ENCODE measurements at places on chromosomes 4 and X.

GRCh38 chrX:18630934-18631333 is 41.0 kb downstream of the RS1 start:
- no peak for DNase-seq

GRCh38 chr4:146104541-146104940 is 71.0 kb upstream of the LSM6 start:
- DNase-seq, result no peak

DNA sequence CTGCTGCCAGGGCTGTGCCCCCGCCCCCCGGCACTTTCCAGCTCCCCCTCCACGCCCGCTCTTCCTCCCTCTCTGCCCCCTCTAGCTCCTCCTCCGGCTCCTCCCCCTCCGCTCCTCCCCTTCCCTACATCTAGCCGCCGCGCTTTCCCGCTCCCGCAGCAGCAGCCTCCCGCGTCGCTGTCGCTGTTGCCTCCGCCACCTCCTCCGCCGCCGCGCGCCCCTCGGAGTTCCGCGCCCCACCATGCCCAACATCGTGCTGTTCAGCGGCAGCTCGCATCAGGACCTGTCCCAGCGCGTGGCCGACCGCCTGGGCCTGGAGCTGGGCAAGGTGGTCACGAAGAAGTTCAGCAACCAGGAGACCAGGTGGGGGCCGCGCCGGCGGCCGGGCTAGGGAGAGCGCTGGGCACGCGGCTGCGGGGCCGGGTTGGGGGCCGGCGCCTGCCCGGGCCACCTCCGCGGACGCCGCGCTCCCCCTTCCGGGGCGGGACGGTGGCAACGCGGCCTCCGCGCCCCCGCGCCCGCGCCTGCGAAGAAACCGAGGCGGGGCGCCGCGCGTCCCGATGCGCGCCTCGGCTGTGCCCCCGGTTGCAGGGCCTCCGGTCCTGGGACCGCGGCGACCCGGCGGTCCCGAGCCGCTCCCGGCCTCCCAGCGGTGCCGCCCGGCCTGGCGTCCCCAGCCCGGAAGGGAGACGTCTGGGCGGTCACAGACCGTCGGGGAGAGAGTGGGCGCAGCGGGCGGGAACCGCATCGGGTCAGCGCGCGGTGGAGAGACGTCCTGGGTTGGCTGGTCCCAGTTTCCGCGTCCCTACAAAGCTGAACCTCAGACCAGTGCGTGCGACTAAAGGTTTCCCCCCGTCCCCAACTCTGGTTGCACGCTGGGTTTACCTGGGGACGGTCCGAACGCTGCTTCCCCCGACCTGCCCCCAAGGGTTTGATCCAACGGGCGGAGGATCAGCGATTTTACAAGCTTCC is at the start of gene PRPS2:
Gene PRPS2, plus strand, starts transcription at position 156 of the 972 bp plus-strand sequence. Its CDS starts 86 bp downstream, at position 242.
- DNase-seq, result peak; percentile 84

GRCh38 chrX:78573630-78574029 is 85.5 kb downstream of the RTL3 start:
- DNase-seq, result no peak

DNA sequence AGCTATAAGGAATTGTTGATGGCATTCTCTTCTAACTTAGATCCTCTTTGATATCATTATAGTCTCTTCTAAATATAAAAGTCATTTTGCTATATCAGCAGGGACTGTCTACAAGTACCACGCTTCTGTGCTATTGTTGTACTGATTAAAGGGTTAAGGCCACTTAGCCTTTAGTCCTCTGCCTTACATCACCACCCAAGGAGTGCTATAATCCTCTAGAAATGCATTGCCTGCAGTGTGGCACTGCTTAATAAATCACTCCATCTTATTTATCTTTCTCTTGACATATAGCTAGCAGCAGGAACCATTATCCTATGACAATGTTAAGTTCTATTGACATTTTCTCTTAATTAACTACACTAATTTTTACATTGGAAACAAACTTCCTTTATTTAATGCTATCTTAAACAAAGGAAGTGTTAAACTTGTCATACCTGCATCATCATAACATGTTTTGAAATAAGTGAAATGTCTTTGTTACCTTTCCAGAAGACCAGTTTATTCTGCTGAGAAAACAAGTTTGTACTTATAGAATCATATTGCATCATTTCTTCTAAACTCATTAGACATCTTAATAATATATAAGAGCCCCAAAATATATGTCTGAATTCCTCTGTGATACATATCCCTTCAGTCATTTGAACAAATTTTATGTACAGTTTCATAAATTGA is 360.9 kb upstream of the ATOH1 start:
- DNase-seq, result no peak

- DNase-seq, result no peak
These were observed 14.5 kb upstream of the LNX1 start for GRCh38 chr4:53605783-53606182.

GRCh38 chr4:138595731-138596460 is 353.7 kb upstream of the SLC7A11 start:
- no peak for DNase-seq

DNA sequence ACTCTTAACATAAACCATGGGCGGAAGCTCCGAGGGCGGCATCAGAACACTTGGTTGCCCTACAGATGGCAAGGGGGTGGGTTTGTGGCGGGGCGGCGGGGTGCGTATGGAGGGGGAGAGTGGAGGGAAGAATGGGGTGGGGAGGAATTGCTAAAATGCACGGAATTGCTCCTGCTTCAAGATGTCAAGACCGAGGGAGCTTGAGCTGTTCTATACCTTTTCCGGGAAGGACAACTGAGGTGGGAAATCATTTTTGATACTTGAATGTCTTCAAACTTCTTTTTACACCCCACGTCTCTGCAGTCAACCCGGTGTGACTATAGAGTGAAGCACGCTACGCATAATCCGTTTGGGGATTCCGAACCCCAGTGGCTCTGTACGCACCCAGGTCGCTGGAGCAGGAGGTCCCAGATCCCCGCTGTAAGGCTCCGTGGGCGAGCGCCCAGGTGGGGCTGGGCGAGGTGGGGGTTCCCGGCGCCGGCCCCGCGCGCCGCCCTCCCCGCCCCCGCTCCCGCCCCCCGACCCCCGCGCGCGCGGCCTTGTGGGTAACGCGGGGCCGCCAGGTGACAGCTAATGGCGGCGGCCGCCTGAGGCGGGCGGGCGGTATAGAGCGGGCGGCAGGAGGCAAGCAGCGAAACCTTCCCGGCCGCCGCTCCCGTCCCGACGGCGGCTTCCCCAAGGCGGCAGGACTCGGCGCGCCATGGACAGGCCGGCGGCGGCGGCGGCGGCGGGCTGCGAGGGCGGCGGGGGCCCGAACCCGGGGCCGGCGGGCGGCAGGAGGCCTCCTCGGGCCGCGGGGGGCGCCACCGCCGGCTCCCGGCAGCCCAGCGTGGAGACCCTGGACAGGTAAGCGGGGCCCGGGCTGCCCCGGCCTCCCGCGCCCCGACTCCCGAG is at the start of gene MTMR1:
Gene MTMR1, plus strand, starts transcription at position 566 of the 894 bp plus-strand sequence. Its CDS starts 135 bp downstream, at position 701.
- peak; percentile 60 for DNase-seq

- no peak for DNase-seq
These were observed 12.7 kb upstream of the SPIN4 start for GRCh38 chrX:63363788-63364187.

- DNase-seq, result peak; percentile 68
These were observed 153.3 kb upstream of the LNX1 start for GRCh38 chr4:53744446-53745160.

- peak; percentile 10 for DNase-seq
These were observed 10.3 kb downstream of the RTL5 start for GRCh38 chrX:72121383-72121782.

GRCh38 chr4:21512353-21512752 is 436.2 kb downstream of the KCNIP4 start:
- DNase-seq, result no peak

DNA sequence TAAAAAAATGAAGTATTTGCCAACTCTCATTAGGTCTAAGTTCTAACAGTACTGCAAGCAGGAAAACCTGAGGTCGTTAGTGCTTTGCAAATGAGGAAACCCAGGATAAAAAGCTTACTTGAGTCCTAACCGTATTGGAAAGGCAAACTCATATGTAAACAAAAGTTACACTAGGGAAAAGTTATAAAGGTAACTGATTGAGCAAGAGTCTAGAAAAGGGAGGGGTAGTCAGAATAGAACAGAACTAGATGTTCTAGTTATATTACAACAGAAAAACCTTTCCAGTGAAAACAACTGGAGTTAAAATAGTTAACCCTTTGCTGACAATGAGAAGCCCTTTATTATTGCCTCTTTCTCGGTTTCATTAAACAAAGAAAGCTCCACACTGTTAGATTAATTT is 66.4 kb upstream of the MAOA start:
- no peak for DNase-seq

DNA sequence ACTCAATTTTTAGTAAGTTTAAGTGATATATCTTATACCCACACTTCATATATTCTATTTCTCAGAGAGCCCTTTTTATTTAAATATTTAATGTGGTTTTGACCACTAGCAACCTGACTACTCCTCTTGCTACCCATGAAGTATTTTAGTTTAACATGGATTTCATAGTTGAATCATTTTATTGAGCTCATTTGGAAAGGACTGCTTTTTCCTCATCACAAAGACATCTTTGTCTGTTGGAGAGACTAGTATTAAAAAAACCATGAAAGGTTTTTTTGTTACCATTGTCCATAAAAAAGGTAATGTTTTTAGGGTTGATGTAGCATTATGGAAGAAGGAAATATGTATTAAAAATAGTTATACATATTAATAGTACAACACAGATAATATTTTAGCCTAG is 139.5 kb downstream of the RAPGEF2 start:
- no peak for DNase-seq

DNA sequence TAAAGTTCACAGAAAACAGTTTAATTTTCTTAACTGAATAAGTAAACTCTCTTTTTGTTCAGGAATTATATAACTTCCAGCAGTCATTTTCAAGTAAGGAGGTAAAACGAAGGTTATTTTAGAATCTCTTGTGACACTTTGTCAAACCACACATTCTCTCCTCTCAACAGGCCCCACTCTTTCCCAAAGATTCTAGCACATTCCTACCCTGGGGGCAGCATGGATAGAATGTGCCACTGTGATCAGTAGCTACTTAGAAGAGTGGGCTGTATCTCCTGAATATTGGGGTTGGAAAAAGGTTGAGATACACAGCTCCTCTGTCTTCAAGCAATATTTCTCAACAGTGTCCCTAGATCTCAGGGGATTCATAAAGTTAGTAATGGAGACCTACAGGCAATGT is 157.6 kb downstream of the EMCN start:
- DNase-seq, result no peak

DNA sequence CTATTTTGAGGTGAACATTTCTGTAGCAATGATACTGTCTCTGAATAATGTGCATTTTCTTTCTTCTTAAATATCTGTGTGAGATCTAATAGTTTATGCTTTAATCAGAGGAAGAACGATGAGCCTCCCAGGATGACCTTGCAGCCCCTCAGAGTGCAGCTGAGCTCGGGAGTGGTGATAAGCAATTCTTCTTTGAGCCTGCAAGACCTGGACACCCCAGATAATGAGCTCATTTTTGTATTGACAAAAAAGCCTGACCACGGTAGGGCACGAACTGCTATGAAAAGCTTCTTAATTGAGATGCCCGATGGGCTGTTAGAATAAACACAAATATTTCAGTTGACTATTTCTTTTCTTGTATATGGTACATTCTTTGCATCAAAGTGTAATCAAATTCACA is 105.0 kb upstream of the ANXA3 start:
- DNase-seq, result no peak

GRCh38 chrX:136646602-136647239 is 1.2 kb upstream of the CD40LG start:
- no peak for DNase-seq

DNA sequence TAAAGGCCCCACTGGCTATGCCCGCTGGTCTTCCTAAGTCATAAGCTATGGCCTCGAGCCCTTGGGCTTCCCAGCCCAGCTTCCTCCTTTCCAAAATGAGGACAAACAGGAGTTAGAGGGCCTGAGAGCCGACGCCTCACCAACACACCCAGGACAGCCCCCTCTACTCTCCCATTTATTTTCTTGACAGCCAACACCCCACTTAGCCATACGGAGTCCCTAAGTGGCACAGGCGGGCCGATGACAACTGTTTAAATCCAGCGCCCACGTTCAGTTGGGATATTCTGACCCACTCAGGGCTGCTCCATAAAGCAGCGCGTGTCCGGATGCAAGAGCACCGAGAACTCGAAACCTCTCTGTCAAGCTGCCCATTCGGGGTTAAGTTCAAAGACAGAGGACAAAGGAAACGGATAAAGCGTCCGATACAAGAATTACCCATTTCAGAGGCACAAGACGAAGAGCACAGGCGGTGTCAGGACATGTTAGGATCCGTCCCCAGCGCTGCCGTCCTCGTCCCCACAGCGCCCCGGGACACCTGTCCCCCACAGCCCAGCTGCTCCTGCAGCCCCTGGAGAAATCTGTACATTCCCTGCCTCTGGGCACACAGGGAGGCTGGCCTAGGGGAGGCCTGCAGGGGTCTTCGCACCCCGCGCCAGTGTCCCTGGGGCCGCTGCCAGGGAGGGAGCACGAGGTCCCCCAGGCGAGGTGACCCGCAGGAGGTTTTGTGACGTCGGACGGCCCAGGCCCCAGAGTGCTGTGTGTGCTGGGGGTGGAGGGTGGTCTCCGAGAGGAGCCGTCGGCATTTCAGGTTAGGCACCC is 1.2 kb downstream of the PRKX start:
- DNase-seq, result peak; percentile 54

DNA sequence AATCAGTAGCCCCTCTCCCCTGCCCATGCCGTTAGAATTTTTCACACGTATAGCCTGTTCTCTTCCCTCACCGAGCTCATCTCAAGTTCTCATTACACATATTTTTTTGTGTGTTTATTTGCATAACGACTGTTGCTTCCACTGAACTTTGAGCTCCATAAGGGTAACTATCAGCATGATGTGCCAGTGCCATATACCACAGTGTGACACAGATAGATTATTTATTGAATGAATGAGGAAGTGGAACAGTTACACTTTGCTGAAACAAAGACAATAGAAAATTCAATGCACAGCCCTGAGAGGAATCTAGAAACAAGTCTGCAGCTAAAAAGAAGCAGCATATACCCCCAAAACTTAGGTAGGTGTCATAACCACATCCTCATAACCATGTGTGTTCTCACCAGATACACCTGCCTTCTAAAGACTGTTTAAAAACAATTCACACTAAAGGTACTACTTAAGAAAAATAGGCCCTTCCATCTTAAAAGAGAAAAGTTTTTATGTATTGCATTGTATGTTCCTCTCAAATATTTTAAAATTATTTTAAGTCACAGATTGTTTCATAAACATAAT is 389.9 kb downstream of the PACRGL start:
- no peak for DNase-seq

DNA sequence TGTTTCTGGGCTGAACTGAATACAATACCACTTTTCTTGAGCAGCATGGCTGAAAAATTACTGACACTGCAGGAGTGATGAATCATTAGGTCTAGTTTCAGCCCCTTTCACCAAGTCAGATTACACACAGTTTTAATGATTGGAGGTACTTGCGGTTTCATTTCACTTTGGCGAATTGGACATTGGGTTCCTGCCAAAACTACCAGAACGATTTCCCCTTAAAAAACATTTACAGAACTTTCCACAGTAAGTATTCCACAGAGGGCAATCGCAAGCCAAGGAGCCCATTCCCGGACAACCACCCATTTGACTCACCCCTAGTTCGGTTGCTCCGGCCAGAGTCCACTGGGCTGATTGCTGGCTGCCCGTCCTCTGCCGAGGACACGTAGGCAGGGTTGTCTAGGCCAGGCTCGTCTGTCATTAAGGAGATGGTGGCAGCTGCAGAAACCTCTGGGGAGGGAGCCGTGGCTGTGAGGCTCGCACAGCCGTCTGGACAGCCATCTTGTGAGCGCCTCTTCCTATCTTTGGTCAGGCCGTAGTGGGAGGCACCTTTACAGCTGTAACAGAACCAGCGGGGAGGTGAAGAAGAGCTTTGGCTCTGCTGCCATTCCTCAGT is 83.5 kb downstream of the LNX1 start:
- no peak for DNase-seq

- no peak for DNase-seq
These were observed 1427.4 kb upstream of the ADGRL3 start for GRCh38 chr4:59772641-59773139.

GRCh38 chr4:155526452-155527169 is 140.0 kb upstream of the GUCY1A1 start:
- no peak for DNase-seq

Data from endodermal cell (in vitro differentiated cells).